ENCODE measurements at places on chromosomes 7 and 10. TPM values are rescaled to one million over a fixed set of nuclear protein-coding genes. Genes with fewer than 3 reads are reported as not detected.

- DNase-seq: no peak
Measured at GRCh38 chr7:137656850-137657232, 189.9 kb downstream of the DGKI start.

- DNase-seq: no peak
Measured at GRCh38 chr7:101241015-101241363, 3.4 kb upstream of the CLDN15 start.

DNA sequence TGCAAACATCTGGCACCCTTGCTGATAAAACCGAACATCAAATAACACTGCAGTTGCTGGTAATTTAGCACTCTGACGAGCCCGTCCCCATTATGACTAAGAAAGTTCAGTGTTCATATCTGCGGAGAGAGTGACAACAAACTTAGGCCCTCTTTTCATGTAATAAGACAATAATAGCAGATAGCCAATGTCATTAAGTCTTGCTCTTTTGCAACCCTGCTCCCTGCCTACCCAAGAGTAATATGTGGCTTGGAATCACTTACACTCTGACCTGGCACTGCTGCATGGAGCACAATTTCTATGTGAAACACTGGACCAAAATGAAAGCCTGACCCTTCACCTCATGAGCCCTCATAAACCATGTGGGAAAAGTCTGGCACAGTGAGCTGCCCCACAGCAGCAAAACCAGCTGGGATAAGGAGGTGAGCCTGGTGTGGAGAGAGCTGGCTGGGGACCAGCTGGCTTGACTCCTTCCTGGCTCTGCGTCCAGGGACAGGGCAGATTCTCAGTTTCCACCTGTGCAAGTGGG, 86.5 kb downstream of the HIPK2 start:
- DNase-seq: no peak

DNA sequence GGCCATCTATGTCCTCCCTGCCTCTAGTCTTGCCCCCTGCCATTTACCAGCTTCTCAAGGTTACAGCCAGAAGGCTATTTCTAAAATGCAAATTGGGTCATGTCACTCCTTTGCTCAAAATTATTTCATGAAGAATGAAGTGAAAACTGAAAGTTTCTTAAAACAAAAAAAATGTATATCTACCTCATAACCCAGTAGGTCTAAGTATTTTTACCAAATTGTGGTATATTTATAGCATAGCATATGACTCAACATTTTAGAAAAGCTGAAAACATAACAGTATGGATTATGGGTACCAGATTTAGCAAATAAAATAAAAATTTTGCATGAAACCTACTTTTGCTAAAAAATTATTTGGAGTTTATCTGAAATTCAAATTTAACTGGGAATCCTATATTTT, 78.4 kb downstream of the SLC16A9 start:
- DNase-seq: no peak

DNA sequence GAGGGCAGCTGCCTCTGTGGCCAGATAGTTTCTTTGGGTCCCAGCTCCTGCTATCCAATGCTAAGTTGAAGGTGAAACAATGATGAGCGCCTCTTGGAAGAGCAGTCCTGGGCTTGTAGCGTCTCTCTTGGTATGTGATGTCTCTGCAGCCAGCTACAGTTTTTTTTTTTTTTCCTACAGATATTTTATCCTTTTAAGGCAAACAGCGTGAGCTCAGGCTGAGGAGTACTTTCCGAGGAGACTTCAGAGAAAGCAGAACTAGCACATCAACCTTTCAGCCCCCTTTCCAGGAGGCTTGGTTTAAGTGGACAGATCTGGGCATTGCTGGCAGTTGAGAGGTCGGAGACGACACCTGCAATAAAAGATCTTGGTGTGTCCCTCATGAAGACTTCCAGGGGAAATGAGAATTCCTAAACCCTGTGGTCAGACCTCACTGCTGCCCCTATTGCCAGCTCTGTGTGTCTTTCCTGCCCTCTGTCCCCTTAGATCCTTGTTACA, 9.1 kb downstream of the PRKG1 start:
- no peak for DNase-seq

GRCh38 chr7:36668750-36669149, 55.5 kb downstream of the AOAH start:
- DNase-seq: no peak

- DNase-seq: no peak
Measured at GRCh38 chr7:142894985-142895593, 9.5 kb upstream of the TRPV6 start.

- DNase-seq: peak; percentile 71
Measured at GRCh38 chr10:34655286-34656170, 159.6 kb downstream of the PARD3 start.

- DNase-seq: no peak
Measured at GRCh38 chr7:32952876-32953275, 4.4 kb upstream of the FKBP9 start.

- peak; percentile 82 for DNase-seq
Measured at GRCh38 chr7:99369767-99370391, 4.7 kb upstream of the ARPC1B start.

GRCh38 chr10:46263831-46264268, 22.9 kb upstream of the ANTXRL start:
- no peak for DNase-seq

- no peak for DNase-seq
Measured at GRCh38 chr10:71621231-71622153, 98.1 kb downstream of the C10orf105 start.

DNA sequence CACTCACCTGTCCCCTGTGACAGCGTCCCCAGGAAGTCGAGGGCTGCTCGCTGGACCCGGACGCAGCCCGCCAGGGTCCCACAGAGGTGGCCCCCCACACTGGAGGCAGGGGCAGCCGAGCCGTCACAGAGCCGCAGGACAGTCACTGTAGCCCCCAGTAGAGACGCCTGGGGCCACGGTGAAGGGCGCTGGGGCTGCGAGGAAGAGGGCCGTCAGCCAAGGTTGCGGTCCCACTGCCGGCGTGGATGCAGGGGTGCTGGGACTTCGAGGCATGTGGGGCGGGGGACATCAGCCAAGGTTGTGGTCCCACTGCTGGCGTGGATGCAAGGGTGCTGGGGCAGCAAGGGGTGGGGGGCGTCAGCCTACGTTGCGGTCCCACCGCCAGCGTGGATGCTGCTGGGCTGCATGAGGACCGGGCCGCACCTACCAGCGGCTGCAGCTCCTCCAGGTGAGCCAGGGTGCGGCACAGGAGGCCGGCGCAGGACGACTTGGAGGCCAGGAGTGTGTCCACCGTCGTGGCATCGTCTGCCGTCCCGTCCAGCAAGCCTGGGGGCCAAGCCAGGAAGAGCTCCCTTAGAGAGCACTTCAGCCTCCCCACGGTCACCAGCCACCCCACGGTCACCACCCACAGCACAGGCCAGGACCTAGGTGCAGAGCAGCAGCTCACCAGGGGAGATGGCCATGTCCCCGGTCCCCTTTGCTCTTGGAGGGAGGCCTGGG, 13.9 kb downstream of the BRAT1 start:
- no peak for DNase-seq

Gene IFIT1
- 40.9 TPM for polyA plus RNA-seq

Gene CABCOCO1
- 1.5 TPM for polyA plus RNA-seq

Gene NUTM2E
- polyA plus RNA-seq: 0.22 TPM

Gene NDUFA5
- 189 TPM for polyA plus RNA-seq

All from kidney (tissue), 22 donors.